ENCODE measurements at places on chromosomes 6 and 20.
A peak's percentile ranks its signal among the peaks of the same experiment; 100 is the strongest.

DNA sequence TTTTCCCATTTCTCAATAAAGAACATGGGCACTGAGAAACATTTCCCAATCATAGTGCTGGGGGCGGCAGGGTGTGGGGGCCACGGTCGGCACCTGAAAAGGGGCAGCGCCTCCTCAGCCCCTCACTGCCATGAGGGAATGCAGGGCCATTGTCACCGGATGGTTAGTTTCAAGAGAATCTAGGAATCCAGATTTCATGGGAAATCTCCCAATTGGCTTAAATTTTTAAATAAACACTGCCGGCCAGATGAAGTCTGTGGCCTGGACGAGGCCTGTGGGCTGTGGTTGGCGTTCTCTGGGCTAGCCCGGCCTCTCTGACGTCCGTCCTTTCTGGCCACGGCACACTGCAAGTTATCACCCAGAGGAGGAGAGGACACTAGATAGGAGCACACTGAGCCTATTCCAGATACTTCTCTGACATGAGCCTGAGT lies 25.6 kb downstream of the MANBAL start:
- DNase-seq: peak; percentile 60

DNA sequence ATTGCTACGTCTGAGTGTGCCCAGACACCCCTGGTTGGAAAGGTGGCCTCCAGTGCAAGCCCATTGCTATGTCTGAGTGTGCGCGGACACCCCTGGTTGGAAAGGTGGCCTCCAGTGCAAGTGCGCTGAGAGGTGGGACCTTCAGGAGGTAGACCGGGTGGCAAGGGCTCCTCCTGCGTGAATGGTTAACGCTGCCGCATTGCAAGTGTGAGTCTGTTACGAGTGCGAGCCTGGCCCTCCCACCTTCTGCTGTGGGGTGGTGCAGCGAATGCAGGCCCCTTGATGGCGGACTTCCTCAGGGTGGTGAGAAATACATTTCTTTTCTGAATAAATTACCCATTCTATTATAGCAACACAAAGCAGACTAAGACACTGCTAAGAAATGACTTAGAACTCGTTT lies 208.8 kb downstream of the DLL1 start:
- no peak for DNase-seq

DNA sequence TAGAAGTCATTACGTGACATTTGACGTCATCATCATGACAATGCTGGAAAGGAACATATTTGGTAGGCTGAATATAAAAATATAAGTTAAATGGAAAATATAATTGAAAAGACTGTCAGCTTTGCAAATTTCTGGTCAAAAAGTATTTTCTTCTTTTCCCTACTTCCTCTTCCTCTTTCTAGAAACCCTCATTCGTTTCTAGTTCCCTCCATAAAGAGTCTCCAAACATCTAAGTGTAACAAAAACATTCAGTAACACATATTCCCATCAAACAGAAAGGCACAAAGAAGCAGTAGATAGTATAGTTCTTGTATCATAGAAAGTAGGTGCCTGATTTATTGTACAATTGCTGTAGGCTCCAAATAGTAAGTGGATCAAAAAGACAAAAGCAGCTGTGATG lies 150.8 kb upstream of the FAM83B start:
- DNase-seq: no peak

GRCh38 chr6:94163877-94164276 lies 744.5 kb upstream of the EPHA7 start:
- no peak for DNase-seq

GRCh38 chr6:33585403-33586107 lies 5.5 kb upstream of the BAK1 start:
- DNase-seq: peak; percentile 86

DNA sequence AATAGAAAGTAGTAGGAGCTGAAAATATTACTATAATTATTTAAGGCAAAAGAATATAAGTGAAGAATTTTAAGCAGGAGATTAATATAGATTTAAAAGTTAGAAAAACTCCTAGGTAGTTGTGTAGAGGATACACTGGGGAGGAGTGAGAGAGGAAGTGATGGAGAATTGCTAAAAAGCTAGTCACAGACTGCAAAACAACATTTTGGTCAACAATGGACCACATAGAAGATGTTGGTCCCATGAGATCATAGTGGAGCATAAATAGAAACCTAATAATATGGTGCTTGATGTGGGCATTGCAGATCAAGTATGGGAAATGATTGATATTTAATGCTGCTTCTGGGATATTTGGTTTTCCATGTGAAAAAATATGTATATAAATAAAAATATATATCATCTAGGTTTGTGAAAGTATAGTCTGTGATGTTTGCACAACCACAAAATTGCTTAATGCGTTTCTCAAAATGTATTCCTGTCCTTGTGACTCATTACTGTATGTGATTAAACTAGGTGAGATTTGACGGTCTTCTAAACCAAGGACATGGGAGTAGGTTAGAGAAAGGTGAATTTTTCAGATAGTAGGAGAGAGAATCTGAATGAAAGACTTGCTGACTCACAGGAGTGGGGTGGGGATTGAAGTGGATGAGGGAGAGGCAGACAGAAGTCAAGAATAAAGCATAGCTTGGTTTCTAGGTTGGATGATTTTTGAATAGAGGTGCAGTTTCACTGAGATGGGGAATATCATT lies 174.0 kb downstream of the BCKDHB start:
- no peak for DNase-seq

- DNase-seq: no peak
These were observed 2.6 kb downstream of the DUSP22 start for GRCh38 chr6:294656-295565.

- DNase-seq: no peak
These were observed 132.9 kb upstream of the ESR1 start for GRCh38 chr6:151674578-151674977.

DNA sequence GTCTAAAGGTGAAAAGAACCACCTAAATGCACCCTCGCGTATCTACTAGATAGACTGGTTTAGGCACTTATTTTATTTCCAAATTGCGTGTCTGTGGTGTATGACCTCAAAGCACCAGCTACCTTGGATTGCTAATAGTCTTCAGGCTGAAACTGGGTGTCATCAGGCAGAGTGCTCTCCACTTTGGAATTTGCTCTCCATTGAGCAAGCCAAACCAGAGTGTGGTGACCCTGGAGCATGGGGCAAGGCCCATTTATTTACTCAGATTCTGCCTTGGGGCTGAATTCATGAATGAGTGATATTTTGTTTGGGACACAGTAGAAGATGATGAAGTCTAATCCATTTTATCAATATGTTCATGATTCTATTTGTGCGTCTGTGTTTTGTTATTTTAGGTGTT lies 812.8 kb upstream of the SLC35B3 start:
- DNase-seq: no peak

GRCh38 chr6:109644131-109644530 lies 46.9 kb downstream of the AK9 start:
- no peak for DNase-seq

GRCh38 chr20:2287504-2287903 lies 8.3 kb upstream of the TGM3 start:
- no peak for DNase-seq

- DNase-seq: no peak
These were observed 127.9 kb downstream of the BCKDHB start for GRCh38 chr6:80234401-80234800.

DNA sequence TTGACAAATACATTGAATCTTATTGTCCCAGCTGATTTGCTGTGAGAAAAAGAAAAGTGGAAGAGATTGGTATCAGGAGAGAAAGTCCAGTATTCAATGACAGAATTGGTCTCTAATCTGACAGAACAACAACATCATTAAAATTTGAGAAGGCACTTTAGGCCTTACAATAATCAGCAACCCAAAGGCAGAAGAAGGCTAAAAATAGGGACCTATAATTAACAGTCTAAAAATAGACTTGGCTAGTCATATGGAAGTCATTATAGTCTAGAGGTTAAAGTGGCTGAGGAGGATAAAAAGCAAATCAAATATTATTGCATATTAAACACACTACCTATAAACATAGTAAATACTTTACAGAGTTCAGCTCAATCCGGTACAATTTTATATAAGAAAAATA lies 393.6 kb upstream of the JAG1 start:
- no peak for DNase-seq

DNA sequence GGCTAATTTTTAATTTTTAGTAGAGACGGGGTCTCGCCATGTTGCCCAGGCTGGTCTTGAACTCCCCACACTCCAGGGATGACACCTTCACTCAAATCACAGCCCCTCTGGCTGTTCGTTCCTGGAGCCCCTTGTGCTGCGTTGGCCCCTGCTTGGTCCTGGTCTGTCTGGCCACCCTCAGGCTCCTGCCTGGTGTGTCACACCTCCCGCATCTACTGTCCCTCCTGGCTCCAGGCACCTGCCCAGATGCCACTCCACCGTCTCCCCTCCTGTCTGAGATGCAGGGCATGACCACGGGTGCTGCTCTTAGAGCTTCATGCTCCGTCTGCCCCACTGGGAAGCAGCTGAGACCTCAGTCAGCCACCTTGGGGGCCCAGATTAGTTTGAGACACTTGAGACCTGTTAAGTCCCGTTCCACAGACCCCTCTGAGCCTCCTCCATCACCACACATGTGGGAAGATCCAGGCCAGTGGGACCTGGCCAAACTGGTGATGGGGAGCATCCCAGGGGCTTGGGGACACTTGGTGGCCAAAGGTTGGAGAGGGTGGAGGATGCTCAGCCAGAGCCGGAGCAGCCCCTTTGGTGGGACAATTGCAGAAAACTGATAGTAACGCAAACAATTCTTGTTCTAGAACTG lies 21.9 kb upstream of the NPBWR2 start:
- DNase-seq: peak; percentile 3

DNA sequence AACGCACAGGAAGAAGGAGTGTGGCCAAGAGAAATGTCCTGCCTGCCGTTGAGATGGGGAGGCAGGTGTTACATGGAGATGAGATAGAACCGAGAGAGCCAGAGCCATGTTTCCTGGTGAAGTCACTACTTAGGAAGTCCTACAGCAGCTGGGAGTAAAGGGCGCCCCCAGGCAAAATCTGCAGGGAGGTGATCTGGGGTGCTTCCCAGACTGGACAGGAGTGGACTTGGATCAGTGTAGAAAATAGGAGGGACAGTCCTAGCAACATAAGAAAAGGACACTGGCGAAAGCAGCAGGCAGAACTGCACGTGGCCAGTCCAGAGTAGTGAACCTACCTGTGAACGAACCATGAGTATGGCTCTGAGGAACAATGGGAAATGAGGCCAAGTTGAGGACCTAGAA lies 85.3 kb downstream of the CD164 start:
- peak; percentile 50 for DNase-seq

- DNase-seq: no peak
These were observed 7.2 kb downstream of the HLA-G start for GRCh38 chr6:29834564-29835436.

DNA sequence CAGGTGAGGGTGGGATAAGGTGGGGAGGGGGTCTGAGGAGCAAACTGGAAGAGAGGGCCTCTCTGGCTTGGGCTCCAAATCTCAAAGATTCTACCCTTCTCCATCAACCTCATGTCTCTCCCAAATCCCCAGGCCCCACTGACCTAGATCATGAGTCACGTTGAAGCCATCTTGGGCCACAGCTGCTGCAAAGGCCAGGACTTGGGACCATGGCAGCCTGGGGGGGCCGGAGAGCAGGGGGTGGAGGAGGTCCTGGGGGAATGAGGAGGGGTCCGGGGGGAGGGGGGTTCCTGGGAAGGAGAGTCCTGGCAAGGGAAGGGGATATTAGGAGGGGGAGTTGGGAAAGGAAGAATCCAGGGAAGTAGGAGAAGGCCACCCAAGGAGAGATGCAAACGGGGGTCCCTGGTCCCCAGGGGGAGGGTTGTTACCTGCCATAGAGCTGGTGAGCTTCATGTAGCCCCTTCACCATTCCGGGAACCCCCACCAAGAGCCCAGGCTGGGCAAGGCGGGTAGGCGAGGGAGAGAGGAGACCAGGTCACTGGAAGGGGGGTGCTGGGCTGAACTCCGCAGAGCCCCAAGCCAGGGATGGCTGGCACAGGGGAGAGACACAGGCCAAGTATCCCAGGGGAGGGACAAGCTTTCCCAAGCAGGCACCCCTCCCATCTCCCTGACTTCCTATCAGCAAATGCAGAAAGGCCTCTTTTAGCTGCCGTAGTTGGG lies 12.7 kb downstream of the GGT7 start:
- no peak for DNase-seq

DNA sequence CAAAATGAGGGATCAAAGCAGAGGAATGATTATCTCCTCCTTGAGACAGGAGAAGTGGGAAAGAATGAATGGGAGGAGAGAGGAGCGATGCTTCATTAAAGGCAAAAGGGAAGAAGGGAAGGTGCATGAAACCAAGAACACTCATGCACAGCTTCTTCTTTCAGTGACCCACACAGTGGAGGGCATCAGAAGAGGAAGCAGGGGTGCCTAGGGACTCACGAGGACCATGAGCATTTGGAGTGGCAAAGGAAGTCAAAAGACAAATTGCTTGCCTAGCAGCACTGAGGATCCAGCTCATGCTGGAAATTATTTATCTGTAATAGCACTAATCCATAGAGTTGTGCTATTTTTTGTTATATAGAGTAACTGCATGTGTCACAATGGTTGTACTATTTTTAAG lies 66.1 kb downstream of the SMLR1 start:
- DNase-seq: no peak

GRCh38 chr20:37144856-37145404 lies 34.2 kb upstream of the RPN2 start:
- DNase-seq: no peak

- DNase-seq: no peak
These were observed 426 bp downstream of the TRMT6 start for GRCh38 chr20:5949943-5950270.

DNA sequence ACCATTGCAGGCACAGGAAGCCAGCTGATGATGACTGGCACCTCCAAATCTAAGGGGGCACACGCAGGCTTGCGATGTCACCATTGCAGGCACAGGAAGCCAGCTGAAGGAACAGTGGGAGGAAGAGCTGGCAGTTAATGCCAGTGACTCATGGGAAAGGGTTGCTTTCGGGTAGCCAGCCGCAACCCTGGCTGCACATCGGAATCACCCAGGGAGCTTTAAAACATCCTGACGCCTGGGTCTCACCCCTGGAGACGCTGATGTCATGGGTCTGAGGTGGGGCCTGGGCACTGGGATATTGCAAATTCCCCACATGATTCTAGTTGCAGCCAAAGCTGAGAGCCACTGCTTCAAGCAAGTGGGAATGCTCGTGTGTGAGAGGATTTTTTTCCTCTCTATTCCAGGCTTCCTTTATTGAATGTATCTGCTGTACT lies 16.1 kb upstream of the CCN6 start:
- peak; percentile 45 for DNase-seq

- peak; percentile 27 for DNase-seq
These were observed 3.8 kb downstream of the DEK start for GRCh38 chr6:18260448-18261106.

DNA sequence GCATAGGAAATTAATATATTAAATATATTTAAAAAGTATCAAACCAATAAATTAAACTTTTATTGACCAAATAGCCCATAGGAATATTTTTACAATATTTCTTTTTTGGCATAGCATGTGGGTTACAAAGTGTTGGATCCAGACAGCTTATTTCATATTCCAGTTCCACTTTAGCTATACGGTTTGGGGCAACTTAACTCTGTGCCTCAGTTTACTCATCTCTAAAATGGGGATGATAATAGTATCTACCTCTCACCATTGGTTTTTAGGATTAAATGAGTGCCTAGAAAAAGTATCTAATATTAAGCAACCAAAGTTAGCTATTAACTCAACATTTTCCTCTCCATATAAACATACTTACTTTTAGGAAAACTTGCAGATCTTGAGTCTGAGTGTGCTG lies 243.8 kb downstream of the TBC1D32 start:
- no peak for DNase-seq
